ENCODE measurements at places on chromosomes 16 and 17.

- DNase-seq: no peak
These were observed 2.2 kb downstream of the C17orf67 start for GRCh38 chr17:56831369-56832095.

GRCh38 chr17:49388692-49389513 is 25.8 kb downstream of the PHB1 start:
- DNase-seq: no peak

- no peak for DNase-seq
These were observed 11.0 kb upstream of the KRT19 start for GRCh38 chr17:41539071-41539492.

DNA sequence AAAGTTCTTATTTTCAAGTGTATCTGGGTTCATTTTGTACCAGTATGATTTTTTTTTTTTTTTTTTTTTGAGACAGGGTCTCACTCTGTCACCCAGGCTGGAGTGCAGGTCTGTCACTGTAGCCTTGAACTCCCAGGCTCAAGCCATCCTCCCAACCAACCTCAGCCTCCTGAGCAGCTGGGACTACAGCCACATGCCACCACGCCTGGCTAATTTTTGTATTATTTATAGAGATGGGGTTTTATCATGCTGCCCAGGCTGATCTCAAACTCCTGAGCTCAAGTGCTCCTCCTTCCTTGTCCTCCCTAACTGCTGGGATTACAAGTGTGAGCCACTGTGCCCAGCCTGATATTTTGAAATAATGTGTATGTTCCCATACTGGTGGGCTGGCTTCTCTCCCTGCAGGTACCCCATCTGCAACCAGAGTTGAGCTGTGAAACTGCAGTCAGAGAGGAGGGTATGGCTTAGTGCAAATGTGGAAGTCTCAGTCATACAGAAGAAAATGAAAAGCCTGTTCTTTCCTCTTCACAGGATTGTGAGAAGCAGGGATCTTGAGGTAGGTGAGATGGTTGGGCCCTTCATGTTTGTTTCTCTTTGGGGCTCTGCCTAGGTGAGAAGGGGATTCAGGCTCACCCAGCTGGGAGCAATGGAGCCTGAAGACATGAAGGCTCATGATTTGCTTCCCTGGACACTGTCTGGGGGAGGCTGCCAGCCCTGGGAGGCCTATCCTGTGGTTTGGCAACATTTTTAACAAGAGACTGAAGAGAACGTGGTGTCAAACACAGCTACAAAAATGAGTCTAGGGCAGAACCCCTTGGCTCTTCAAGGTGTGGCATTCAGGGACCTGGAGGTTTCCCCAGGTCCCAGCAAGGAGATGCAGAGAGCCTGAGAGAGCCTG is 41.3 kb upstream of the SIAH1 start:
- no peak for DNase-seq

- no peak for DNase-seq
These were observed 17.0 kb downstream of the PITPNA start for GRCh38 chr17:1545618-1546017.

GRCh38 chr17:21129023-21129681 is 2.4 kb downstream of the DHRS7B start:
- DNase-seq: no peak

DNA sequence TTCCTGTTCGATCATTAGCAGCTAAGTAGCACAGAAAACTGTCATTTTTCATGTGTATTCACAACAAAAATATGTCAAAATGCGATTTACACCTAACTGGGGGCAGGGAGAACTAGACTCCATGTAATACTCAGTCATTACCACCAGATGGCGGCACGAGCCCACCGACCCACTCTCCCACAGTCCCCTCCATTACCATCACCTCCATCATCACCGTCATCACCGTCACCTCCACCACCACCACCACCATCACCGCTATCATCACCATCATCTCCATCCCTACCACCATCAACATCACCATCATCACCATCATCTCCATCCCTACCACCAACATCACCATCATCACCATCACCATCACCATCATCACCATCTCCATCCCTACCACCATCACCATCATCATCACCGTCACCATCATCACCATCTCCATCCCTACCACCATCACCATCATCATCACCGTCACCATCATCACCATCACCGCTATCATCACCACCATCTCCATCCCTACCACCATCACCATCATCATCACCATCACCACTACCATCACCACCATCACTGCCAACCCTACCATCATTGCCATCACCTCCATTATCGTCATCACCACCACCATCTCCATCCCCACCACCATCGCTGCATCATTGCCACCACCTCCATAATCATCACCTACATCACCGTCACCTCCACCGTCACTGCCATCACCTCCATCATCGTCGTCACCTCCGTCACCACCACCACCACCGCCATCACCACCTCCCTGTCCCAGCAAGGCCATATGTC is 14.4 kb downstream of the NDUFAF8 start:
- DNase-seq: no peak

GRCh38 chr16:55273356-55273755 is 50.6 kb upstream of the IRX6 start:
- no peak for DNase-seq

DNA sequence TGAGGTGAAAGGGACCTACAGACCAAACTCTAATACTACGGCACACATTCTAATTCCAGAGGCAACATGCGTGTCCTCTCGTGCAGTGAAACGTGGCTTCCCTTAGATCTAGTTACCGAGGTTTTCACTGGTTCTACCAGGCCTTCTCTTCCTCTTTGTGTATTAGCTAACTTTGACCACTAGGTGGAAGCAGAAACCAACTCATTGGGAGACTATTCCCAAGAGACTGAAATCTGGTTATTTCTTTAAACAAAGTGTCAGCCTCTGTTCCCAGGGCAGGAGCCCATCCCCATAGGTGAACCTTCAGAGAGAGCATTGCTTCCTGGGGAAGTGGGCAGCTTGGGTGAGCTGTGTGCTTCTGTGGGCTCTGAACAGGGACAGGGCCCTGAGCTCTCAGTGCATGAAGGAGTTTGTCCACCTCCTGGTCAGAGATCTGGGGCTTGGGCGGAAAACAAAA is 19.7 kb upstream of the RCVRN start:
- no peak for DNase-seq

- DNase-seq: no peak
These were observed 92.5 kb downstream of the N4BP1 start for GRCh38 chr16:48517493-48517892.

GRCh38 chr17:40565769-40566409 is 617 bp upstream of the CCR7 start:
- DNase-seq: no peak

DNA sequence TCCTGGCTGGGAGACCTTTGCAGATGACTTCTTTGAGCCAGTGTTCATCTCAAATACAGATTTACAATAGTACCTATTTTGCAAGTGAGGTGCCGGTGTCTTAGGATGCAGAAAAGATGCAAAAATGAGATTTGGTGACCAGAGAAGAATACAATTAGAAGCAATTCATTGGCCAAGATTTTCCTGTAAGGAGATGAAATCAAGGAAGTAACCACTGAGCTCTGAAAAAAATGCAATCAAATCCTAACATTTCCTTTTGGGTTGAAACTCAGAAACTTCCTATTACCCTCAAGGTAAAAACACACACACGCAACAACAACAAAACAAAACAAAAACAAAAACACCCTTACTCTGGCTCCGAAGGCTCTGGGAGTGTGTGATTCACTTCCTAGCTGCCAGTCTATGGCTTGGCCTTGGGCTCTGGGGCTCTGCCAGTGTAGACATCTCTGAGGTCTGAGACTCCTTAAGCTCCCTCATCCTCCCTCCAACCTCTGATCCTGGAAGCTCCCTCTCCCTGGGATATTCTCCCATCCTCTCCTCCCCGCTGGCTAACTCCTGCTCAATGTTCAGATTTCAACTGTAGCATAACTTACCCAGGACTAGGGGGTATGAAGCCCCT is 16.8 kb upstream of the MT4 start:
- DNase-seq: no peak

GRCh38 chr17:62045517-62045916 is 19.6 kb downstream of the MED13 start:
- DNase-seq: no peak
